CD4-positive, alpha-beta T cell (primary cell): ENCODE measurements at places on chromosomes 7 and 10.

DNA sequence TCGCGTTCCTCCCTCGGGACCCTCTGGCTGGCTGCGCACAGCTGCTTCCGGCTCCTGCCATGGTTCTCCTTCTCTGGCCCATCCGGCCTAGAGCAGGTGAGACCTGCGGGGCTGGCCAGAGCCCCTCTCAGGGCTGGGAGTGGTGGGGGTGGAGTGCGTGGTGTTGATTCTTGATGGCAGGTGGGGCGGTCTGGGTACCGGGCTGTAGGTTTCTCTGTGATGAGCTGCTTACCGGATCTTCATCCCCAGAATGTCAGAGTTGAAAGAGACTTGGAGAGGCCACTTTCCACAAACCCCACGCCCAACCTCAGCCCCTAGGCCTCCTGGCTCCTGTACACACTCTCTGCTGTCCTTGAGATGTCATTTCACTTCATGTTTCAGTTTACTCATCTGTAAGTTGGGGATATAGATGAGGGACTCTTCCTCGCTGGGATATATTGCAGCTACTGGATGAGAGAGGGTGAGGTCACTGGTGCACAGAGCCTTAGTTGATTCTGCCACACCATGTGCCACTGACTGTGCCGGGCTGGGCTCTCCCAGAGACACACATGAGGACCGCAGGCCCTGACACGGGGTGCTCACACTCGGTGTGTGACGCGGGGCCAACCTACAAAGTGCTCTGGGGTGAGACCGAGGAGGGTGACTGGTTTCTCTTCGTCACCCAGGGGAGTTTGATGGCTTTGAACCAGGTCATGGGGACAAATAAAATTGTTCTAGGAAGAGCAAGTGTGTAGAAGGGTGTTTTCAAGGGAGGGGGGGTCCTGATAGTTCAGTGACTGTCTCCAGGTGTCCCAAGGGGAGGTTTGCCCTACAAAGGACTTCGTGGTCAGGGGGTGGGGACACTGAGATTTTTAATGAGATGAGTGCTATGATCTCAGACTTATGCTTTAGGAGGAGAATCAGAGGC lies 29.5 kb downstream of the ZNF775 start:
- H3K4me3 ChIP-seq = no peak overlapping the region
- H3K36me3 ChIP-seq = peaks cover 27% of the 10 kb centered on the region
- no peak for DNase-seq

- H3K4me3 ChIP-seq = no peak overlapping the region
- no peak overlapping the region for H3K27ac ChIP-seq
- no peaks in the 10 kb centered on the region for H3K36me3 ChIP-seq
- H3K27me3 ChIP-seq = peaks cover 3% of the 10 kb centered on the region
Observed at GRCh38 chr7:2670720-2671391, 17.1 kb upstream of the AMZ1 start.

DNA sequence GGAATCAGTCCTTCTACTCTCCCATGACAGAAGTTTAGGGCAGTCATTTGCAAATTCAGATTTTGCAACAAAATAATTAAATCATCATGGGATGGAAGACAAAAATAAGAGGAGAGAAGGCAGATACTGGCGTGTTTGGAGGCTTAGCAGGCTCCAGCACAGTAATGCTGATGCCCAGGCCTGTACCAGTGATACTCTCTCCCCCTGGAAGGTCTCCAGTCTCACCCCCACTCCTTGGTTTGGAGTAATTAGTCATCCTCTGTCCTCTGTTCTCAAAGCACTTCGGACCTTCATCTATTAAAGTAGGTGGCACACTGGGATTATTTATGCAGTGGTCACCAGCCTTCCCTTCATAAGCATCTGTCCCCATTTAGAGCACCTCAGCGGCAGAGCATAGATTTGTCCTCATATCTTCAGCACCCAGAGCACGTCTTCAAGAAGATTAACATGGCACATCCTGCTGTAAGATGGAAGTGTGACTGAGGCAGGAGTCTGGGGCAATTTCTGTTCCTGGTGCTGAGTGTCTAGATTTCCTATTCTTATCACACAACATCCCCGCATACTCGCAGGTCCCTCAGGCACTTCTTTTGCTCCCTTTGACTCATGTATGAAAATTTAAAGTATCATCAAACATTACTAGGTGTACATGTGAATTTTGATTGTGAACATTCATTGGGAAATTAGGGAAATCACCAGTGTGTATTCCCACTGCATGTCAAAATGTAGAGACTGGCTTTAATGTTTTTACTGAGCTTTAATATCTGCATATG lies 31.3 kb upstream of the TRIL start:
- H3K36me3 ChIP-seq = no peaks in the 10 kb centered on the region
- DNase-seq = no peak
- no peaks in the 10 kb centered on the region for H3K4me1 ChIP-seq
- no peak overlapping the region for H3K4me3 ChIP-seq

DNA sequence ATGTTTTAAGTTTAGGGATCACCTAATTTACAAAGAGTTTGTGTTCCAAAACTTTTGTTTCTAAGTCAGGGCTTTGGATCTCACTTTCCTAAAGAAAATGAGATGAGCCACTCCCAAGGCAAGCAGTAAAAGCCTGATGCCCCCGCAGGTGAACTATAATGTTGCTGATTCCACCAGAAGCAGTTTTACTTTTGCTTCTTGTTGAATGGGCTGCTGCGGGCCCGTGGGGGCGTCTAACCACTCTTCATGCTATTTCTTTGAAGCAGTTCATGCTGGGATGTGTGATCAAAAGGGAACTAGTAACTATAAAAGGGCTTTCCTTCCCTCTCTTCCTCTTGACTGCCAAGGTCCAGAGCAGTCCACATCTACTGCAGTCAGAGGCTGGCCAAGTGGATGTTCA lies 118.7 kb upstream of the NEBL start:
- no peak overlapping the region for H3K4me3 ChIP-seq
- H3K36me3 ChIP-seq = no peaks in the 10 kb centered on the region
- no peak for DNase-seq
- no peaks in the 10 kb centered on the region for H3K4me1 ChIP-seq
- no peaks in the 10 kb centered on the region for H3K27me3 ChIP-seq
- H3K27ac ChIP-seq = no peak overlapping the region

DNA sequence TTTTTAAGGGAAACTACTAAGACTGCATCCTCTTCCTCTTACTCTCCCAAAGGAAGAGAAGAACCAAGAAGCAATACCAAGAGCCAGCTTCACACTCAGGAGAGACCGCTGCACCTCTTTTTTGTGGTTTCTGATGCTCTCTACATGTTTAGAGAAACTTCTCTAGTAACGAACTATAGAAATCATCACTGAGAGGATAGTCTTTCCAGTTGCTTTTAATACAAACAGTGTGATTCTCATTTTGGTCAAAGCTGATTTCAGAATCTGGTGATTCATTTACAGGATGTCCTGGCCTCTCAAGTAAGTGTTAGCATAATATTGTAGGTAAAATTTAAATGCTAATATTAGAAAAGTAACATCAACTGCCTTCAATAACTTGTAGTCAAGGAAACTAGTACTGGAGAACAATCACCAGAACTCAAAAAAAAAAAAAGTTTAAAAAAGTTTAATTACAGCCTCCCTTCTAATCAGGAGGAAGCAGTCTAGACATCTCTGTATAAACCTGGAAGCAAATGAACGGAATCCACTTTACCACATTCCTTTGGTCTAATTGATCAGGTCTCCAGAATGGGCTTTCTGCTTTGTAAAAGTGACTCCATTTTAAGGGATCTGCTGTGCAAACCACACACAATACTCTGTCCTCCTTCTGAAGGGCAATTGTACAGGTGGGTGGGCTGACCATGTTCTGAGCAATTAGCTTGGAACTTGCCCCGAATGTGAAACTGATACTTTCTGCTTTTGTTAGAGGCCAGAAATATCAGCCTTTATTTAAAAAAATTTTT lies 3.0 kb downstream of the LAMB1 start:
- peaks cover 52% of the 10 kb centered on the region for H3K27me3 ChIP-seq
- DNase-seq = no peak
- H3K4me1 ChIP-seq = peaks cover 28% of the 10 kb centered on the region

GRCh38 chr10:92760609-92761008 lies 70.9 kb downstream of the HHEX start:
- no peak for DNase-seq
- no peaks in the 10 kb centered on the region for H3K36me3 ChIP-seq
- H3K27ac ChIP-seq = no peak overlapping the region
- H3K4me1 ChIP-seq = peaks cover 5% of the 10 kb centered on the region
- no peaks in the 10 kb centered on the region for H3K27me3 ChIP-seq
- H3K4me3 ChIP-seq = no peak overlapping the region

DNA sequence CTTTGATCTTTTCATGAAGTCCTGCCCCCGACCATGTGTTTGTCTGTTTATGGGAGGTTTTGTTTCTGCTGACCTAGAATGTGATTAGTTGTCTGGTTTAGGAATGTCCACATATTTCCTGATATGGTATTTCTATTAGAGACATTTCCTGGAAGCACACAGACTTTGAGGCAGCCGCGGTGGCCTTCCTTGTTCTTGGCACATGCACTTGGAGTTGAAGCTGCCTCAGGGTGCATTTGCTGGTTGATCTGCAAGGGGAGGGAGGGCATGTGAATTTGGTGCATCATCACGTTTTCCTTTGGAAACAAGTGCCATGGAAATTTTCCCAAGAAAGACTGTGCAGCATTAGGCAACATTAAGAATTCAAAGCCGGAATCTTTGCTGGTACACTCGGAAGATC lies 328.7 kb downstream of the PAXIP1 start:
- no peak overlapping the region for H3K4me3 ChIP-seq
- no peaks in the 10 kb centered on the region for H3K27me3 ChIP-seq
- H3K36me3 ChIP-seq = no peaks in the 10 kb centered on the region
- no peak overlapping the region for H3K27ac ChIP-seq
- no peak for DNase-seq
- H3K4me1 ChIP-seq = no peaks in the 10 kb centered on the region

- H3K36me3 ChIP-seq = no peaks in the 10 kb centered on the region
- H3K4me3 ChIP-seq = no peak overlapping the region
- DNase-seq = no peak
- H3K4me1 ChIP-seq = peaks cover 27% of the 10 kb centered on the region
Observed at GRCh38 chr7:151168787-151169162, 1.3 kb upstream of the GBX1 start.
